Esophagus muscularis mucosa (tissue), 4 donors: ENCODE measurements at places on chromosomes 5 and 9.

DNA sequence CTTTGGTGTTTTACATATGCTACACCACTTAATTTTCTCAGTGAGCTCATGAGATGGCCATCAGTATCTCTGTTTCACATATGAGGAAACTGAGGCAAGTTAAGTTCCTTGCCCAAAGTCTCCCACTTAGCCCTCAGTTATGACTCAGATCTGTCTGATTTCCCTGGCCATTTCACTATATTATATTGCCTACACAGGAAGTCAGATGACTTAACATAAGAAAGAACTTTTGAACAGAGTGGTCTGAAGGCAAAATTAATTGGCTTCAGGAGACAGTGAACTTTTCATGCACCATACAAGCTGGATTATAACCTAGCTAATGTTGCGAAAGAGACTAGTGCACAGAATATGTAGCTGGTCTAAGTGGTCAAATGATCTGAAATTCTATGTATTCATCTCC lies 221.6 kb downstream of the NFIB start:
- DNase-seq: no peak

- DNase-seq: no peak
Observed at GRCh38 chr5:158309088-158309807, 450.3 kb upstream of the CLINT1 start.

DNA sequence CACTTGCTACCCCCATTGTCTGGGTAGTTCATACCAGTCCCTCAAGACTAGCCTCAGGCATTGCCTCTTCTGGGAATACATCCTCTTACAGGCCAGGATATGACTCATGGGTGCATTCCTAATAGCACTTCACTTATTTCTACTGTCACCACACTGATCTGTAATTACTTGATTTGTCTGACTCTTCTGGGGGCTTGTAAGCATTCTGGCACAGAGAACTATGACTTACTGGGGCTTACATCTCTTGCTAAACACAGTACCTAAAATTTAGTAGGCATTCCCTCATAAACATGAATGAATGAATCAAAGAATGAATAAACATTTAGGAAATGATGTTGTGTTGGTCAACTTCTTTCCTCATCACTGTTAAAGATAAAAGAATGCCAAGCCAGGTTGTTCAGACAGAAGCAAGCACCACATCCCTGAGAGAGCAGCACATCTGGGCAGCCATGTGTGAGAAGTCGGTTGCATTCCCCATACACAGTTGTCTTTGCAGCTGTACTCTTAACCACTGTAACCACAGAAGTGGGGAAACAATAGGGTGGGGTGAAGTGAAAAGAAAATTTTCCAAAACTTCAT lies 27.6 kb downstream of the IL7R start:
- no peak for DNase-seq

DNA sequence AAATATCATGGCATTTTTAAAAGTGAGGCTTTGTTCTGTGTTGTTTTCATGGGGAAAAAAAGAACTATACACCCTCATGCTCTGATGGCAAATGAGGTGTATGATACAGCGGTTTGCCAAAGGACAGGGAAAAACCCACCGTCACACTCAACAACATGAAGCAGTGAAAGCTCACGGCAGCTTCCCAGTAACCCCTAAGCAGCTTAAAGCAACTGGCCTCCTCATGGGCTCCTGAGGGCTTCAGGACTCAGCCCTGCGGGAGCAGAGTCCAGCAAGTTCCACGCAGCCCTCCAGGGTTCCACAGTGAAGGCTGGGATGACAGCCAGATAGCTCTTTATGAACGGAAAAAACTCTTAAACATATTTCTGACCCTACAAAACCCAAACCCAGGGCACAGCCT lies 12.9 kb downstream of the BARHL1 start:
- no peak for DNase-seq

- no peak for DNase-seq
Observed at GRCh38 chr5:175696139-175696854, 38.4 kb downstream of the HRH2 start.

GRCh38 chr5:116799401-116799800 lies 224.8 kb upstream of the SEMA6A start:
- DNase-seq: no peak

DNA sequence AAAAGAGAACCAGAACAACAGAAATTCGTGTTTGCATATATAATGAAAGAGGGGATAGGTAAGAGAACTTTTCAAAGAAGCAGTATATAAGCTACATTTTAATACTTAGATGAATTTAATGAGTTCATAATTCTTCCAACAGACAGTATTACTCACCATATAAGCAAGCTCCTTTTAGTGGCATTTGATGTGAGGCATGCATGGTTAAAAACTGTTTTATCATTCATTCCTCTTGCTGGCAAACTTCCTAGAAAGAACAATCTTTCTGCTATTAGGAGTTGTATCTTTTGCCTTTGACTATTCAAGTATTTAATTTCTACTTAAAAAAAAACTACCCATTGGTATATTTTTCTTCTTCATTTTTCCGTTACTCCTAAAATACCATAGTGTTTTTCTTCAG lies 65.7 kb upstream of the EIF4EBP3 start:
- no peak for DNase-seq

- DNase-seq: no peak
Observed at GRCh38 chr5:108919591-108920326, 172.1 kb downstream of the FER start.

DNA sequence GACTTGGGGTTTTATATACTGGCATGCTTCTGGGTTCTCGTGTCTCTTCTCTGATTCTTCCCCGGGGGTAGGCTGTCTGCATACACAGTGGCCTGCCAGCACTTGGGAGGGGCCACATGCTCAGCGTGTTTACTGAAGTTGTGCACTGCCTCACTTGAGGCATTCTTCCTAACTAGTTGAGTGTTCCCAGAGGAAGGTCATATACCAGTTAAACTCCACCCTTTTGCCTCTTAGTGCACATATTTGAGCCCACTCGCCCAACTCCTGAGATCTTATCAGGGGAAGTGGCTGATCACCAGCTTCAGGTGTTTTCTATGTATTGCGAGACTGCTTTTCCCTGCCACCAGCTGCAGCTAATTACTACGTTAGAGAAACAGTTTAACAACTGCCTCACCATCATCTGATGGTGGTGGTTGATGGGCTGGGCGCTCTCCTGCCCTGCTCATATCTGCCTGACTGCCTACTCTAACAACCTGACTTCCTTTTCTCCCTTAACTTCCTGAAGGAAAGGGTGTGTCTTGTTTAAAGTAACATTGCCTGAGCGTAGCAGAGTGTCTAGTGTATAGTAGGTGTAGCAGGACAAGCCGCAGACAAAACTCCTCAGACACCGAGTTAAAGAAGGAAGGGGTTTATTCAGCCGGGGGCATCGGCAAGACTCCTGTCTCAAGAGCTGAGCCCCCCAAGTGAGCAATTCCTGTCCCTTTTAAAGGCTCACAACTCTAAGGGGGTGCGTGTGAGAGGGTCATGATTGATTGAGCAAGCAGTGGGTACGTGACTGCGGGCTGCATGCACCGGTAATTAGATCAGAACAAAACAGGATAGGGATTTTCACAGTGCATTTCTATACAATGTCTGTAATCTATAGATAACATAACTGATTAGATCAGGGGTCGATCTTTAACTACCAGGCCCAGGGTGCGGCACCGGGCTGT lies 60.1 kb upstream of the CLINT1 start:
- no peak for DNase-seq
